ENCODE measurements at places on chromosomes 7 and 10.

DNA sequence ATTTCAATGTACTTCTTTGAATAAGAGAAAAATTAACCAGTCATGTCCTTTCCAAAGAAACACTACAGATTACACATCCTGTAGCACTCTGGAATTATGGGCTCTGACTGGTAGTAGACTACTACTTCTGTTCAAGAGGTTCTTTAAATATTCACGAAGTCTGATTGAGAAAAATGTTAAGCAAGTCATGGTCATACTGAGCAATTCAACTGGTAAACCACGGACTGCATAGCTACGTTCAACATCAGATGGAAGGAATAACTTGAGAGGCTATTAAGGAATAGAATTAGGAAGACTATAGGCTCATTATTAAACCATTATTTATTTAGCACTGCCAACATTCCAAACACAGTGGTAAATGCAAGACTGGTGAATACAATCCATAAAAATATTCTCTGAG lies 160.8 kb downstream of the IMMP2L start:
- DNase-seq, result no peak

DNA sequence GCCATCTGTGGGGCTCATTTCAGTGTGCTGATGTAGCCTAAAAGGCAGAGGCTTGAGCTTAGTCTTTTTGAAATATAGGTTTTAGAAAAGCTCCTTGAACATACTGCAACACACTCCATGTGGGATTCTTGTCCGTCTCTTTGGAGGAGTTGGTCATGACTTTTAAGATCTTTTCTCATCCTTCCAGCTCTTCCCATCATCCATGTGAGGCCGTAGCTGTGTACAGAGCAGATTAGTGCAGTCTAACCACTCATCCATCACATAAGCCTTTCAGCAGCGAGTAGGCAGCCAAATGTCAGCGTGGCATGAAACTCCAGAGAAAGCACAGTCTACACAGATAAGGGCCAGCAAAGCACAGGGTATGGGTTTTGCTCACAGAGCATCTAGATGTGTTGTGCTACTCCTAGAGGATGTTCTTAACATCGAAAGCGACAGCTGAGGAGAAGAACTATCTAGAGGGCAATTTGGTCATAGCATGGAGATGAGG lies 28.1 kb upstream of the NPVF start:
- DNase-seq, result no peak

GRCh38 chr10:86970982-86971231 lies 2.6 kb downstream of the ADIRF start:
- DNase-seq, result no peak

DNA sequence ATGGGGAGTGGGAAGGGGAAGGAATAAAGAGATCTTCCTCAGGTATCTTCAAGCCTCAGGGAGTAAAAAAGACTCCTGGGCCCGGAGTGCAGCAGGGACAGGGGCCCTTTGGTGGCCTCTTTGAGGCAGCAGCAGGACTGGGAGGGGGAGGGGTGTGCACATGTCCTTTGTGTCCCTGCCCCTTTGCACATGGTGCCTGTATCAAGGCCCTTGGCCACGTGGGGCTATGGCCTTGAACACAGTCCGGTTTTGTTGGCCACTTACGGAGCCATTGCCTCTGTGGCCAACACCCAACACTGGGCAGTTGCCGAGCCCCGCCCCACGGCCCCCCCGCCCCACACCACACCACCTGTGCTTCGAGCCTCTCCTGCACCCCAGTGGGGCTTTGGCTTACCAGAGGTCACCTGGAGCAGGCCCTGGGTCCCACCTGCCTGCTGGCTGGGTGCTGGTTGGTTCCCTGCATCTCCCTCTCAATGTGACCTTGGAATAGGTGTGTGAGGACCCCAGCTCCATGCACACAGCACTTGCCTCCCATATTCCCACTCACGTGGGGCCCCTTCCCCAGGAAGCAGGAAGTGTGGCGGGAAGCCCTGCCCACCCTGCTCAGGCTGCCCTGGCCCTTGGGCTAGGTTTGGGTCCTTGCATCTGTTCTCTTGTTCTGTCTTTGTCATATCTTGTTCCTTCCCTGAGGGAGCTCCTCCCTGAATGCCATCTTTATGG lies 5.4 kb downstream of the SAP25 start:
- no peak for DNase-seq

DNA sequence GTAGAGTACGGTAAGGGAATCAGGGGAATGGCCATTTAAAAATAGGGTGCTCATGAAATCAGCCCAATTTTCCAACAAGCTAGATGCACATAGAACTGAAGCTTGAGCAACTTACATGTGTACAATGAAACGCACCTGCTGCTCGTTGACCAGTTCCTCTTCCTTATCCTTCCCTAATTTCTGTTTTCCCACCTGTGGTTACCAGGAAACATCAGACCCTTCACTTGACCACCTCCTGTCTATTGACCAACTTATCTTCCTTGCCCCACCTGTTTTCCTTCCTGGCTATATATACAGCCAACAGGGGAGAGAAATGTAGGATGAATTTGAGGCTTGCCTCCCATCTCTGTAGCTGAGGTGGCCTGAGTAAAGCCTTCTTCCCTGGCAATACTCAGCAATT lies 37.8 kb upstream of the RAPGEF5 start:
- no peak for DNase-seq

DNA sequence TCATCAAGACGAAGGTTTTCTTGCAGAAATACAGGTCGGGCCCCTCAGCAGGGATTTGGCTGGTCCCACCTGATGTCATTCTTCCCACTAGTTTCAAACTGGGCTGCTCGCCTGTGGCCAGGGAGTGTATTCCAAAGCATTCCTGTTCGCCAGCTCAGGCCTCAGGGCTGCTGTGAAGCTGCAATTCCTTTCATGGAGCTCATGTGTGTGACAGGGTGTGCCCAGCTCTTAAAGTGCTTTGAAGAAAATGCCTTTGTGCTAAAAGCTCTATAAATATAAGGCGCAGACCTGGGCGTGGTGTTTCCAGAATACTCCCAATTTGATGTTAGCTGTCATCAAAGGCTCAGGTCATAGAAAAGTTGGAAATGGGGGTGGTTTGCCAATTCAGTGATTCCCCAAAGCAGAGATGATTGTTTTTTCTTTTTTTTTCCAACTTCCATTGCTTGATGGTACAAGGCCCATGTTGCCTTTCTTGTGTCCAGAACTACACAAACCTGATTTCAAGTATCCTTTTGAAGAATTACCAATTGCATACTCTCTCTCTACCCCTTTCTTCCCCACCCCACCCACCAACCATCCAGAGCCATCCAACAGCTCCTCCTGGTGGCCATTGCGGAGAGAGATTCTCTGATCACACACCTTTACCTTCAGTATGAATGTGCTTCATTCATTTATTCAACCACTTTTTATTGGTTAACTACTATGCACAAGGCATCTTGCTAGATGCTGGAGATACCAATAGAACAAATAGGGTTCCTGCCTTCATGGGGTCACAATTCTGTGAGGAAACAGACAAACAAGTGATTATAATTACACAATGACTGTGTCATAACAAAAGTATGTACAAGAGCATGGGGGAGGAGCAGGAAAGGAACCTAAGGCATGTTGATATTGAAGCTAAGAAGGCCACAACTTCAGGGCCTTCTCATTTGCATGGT lies 297.3 kb upstream of the LYZL1 start:
- DNase-seq, result peak; percentile 2

DNA sequence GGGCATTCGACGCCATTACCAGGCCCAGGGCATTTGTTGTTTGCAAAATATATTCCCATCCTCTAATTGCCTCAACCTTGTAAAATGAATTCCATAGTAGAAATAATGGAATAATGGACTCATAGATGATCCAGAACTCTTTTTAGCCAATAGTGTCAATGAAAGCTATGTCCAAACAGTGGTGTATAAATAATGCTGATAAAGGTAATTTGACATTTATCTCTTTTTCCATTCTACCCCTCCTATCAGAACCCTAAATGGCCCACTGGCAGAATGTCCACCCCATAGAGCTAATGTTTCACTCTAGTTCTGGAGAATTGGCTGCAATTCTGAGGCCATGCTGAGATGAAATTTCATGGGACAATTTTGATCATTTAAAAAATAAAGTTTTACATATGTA lies 76.4 kb upstream of the DLX6 start:
- DNase-seq, result no peak

- DNase-seq, result no peak
Measured at GRCh38 chr7:92255308-92255707, 9.5 kb downstream of the ANKIB1 start.

- peak; percentile 62 for DNase-seq
Measured at GRCh38 chr7:129438839-129439651, 4.8 kb downstream of the STRIP2 start.

- no peak for DNase-seq
Measured at GRCh38 chr10:308572-309085, 173.4 kb downstream of the ZMYND11 start.

GRCh38 chr7:70574314-70574834 lies 557.6 kb upstream of the GALNT17 start:
- DNase-seq, result no peak
